ENCODE measurements at places on chromosomes 2 and 18. TPM values are rescaled to one million over a fixed set of nuclear protein-coding genes. Genes with fewer than 3 reads are reported as not detected.

GRCh38 chr2:38045811-38046210, 30.1 kb downstream of the CYP1B1 start:
- DNase-seq, result no peak

- peak; percentile 90 for DNase-seq
Observed at GRCh38 chr2:129165006-129165405, 814.5 kb upstream of the RAB6C start.

DNA sequence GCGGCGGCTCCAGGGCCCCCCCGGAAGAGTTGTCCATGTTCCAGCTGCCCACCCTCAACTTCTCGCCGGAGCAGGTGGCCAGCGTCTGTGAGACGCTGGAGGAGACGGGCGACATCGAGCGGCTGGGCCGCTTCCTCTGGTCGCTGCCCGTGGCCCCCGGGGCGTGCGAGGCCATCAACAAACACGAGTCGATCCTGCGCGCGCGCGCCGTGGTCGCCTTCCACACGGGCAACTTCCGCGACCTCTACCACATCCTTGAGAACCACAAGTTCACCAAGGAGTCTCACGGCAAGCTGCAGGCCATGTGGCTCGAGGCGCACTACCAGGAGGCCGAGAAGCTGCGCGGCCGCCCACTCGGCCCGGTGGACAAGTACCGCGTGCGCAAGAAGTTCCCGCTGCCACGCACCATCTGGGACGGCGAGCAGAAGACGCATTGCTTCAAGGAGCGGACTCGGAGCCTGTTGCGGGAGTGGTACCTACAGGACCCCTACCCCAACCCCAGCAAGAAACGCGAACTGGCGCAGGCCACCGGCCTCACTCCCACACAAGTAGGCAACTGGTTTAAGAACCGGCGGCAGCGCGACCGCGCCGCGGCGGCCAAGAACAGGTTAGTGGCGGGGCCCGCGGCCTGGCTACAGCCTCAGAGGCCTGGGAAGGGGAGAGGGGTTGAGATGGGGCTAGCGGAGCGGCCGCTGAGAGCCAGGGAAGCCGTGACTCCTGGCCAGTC, 965 bp downstream of the SIX3 start:
- DNase-seq, result no peak

- no peak for DNase-seq
Observed at GRCh38 chr18:23585007-23585871, 1.1 kb downstream of the NPC1 start.

DNA sequence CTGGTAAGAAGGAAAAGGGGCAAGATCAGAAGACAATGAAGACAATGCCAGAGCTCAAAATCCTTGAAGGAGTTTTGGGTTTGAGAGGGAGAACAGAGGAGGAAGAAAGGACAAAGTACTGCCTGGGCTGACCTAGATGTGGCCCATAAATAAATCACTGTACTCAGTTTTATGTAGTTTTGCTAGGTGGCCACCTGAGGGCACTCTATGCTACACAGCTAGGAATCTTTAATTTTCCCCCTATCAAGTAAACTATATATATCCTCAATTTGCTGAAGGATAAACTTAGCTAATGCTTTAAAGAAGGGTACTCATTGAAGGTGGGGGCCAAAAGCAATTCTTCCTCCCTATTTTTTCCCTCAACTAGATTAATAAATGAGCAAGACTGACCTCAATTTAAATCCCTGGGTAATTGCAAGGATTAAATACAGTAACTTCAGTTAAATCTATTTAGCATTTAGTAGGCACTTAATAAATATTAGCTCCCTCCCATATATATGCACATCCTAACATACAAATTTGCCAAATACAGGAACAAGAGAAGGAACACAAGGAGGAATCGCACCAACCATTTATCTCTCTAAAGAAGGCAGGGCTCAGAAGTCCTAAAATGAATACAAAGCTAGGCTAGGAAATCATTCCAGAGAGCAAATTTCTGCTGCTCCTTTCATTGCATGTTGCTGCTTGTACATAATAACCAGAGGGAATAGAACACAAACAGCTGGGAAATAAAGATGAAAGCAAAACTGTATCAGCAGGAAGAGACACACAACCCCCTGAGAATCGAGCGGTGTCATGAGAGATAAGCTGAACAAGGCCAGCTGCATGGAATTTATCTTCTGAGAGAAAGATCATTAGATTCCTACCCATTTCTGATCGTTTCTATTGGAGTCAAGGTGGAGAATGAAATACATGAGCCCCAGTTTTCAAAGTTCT, 540.1 kb downstream of the NRXN1 start:
- peak; percentile 16 for DNase-seq

DNA sequence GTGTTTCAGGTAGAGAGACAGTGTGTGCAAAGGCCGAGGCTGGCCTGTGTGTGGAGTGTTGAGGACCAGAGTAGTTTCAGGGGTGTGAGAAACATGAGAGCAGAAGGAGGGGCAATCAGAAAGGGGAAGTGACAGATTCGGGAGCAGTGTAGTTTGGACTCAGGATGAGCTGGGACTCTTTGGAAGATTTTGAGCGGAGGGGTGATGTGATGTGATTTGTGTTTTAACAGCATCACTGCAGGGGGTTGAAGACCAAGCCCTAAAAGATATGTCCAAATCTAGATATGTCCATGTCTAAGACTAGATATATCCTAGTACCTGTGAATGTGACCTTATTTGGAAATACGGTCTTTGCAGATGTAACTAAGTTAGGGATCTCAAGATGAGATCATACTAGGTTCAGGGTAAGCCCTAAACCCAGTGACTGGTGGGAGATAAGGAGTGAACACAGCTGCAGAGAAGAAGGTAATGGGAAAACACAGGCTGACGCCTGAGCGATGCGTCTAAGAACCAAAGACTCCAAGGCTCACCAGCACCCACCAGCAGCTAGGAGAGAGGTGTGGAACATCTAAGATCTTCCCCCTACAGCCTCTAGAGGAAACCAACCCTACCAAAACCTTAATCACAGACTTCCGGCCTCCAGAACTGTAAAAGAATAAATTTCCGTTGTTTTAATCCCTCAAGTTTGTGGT, 38.5 kb upstream of the MYO3B start:
- DNase-seq, result no peak

GRCh38 chr2:8049851-8050571, 631.8 kb upstream of the ID2 start:
- no peak for DNase-seq

DNA sequence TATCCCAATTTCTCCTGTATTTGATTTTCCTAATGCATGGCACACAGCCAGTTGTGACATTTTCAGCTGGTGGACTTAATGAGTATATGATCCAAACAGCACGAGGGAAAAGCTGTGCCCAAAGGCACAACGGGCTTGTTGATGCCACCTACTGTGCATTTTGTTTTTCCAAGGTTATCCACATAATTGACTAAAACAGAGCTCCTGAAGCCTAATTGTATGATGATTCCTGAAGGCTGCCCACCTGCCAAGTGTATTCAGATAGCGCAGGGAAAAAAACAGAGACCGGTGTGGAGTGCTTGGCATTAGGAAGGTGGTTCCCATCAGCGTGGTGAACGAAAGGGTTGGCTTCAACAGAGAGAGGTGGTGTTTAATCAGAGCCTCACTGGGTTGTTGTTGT, 14.9 kb downstream of the RBMS1 start:
- DNase-seq, result no peak

GRCh38 chr2:224849264-224849663, 133.1 kb upstream of the CCDC195 start:
- no peak for DNase-seq

DNA sequence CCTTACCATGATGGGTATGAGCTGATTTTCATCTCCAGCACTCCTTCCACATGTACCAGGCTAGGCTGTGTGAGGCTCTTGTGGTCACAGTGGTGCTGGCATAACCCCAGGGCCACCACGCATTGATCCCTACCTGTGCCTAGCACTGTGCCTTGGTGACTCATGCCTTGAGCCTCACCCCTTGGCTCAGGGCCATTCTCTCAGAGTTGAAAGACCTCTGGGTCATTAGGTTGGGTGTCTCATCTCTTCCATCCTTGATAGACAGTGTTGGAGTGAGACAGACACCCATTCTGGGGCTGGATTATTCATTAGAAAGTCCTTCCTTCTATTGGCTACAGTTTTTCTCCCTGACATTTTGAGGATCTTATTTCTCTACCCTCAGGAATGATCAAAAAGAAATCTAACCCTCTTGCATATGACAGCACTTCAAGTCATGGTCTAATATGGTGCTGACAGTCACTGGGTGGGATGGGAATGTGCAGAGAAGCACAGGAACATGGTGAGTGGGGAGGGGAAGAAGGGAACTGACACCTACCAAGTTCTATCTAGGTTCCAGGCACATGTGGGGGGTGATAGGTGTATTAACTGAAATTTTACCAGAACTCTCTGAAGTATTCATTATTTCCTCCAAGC, 41.3 kb downstream of the DYSF start:
- no peak for DNase-seq

The MATN3 gene
- total RNA-seq, result 0.30 TPM

The ZNF24 gene
- 44.5 TPM for total RNA-seq

The KCNJ3 gene
- 3.2 TPM for total RNA-seq

The ZSWIM2 gene
- not detected for total RNA-seq

The CHRNG gene
- total RNA-seq, result 1.6 TPM

Measured in skin of body (tissue), 3 donors.